CD4-positive, alpha-beta T cell treated with Interleukin-2 at 100 ng/mL for 4 hours (primary cell): ENCODE measurements at places on chromosomes 3 and 15.

- no peak for DNase-seq
Observed at GRCh38 chr3:21744793-21745192, 6.2 kb downstream of the ZNF385D start.

GRCh38 chr15:35062738-35063099 is 22.4 kb downstream of the NANOGP8 start:
- DNase-seq, result no peak

- DNase-seq, result no peak
Observed at GRCh38 chr15:85752491-85752961, 42.2 kb downstream of the KLHL25 start.

DNA sequence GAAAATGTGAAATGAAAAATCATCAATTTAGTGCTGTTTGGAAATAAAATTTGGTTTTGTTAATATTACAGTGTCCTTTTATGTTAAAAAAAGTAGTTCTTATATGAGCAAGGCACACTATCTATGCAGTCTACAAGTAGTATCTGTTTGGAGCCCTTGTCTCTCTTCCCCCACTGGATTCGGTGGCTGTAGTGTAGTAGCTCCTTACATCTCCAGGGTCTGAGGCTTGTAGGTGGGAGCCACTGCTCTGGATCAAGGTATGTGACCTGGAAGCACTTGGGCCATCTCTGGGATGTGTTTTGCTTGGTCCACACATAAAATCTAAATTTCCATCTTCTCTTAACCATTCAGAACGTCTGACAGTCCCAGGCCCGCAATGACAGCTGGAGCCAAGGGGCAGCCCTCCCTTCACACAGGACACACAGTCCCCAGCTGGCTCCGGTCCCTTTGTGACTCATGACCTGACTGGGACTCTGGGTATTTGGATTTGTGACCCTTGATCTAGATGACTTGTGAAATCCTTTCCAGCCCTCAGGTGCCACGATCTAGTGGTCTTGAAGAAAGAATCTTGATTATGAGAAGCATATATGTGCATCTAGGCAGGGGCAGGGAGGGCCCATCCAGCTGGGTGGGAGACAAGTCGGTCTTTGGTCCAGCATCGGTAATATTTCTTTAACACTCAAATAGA is 80.0 kb downstream of the USP13 start:
- DNase-seq, result no peak

DNA sequence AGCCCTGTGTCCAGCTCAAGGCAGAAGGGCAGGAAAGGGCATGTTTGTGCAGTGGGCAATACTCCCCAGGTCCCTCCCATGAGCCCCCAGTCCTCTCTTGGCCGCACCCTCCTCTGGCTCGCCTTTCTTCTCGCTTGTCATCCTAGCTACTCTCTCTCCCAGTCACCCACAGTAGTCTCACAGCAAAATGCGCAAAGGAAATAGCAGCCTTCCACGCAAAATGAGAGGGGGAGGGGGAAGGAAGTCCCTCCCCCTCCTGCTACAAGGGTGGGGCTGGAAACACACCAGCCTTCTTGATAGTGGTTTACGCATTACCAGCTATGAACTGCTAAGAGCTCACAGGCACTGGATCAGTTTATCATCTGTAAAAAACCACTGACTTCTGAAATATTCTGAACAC is 83.8 kb downstream of the GADL1 start:
- no peak for DNase-seq

DNA sequence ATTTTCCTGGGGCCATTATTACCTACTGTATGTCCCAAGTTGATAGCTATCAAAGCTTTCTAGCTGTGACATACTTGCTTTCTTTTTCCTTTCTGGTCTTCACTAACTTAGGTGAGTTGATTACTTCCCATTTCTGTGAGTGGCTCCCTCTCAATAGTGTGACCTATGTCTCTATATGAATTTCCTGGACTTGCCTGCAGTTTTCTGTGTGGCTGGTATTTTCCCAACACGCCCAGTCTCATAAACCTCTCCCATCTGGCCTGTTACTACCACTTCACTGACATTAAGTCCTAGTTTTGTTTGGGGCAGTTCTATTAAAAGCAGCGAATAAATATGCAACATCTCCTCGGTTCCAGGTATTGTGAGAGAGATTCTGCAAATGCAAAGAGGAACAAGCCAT is 671.2 kb downstream of the SI start:
- no peak for DNase-seq

- no peak for DNase-seq
Observed at GRCh38 chr3:51968883-51969678, 1.8 kb upstream of the PCBP4 start.

DNA sequence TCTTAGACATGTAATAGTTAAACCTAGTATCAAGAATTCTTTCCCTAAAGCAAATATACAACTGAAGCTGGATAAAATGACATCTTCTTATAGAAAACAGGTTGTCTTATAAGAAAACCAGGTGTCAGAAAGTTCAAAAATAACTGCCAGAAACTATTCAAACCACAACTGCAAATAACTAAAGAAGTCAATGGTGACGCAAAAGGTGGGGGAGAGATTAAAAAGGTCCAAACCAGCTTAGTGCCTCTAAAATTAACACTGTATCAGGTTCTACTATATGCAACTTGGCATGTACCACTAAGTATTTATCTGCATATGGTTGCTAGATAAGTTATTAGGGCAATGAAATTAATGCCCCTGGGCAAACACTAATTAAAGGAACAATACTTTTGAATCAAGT is 136.8 kb downstream of the TBL1XR1 start:
- DNase-seq, result no peak

GRCh38 chr15:65044724-65045481 is at the start of gene SLC51B:
TSS of gene SLC51B (plus strand) at chr15:65045387. CDS start at chr15:65050005, 4,618 bp downstream.
- DNase-seq, result no peak

DNA sequence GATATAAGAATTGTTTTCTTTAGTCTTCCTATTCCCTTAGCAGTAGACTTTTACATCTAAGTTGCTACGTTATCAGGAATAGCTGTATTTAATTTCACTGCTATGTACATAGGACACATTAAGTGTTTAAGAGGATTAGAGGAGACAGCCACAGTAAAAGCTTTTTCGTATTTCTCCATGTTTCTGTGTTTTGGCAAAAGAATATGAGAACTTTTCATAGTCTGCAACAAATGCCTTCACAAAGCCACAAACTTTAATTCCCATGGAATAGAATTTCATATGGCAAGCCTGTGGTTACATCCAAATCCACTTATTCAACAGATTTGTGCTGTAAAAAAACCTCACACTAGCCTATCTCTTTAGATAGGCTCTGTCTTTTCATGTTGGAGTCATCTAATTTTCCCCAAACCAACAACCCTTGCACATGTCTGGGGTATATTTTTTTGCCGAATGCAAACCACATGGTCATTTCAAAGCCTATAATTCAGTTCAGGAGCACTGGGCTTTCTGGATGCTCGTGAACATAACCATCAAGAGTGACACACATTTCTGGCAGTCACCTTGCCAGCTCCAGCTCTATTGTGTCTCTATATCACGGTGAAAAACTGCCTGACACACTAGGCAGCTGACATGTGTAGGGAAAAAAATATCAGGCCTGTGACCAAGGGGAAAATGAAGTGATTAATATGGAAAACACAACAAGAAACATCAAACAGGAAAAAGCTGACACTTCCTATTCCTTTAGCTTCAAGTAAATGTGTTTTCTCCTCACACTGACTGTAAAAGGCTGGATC is 19.2 kb downstream of the PLD1 start:
- DNase-seq, result no peak

- DNase-seq, result no peak
Observed at GRCh38 chr3:105365391-105366325, 1.1 kb upstream of the ALCAM start.

- DNase-seq, result no peak
Observed at GRCh38 chr3:39088889-39089288, 18.5 kb downstream of the GORASP1 start.

DNA sequence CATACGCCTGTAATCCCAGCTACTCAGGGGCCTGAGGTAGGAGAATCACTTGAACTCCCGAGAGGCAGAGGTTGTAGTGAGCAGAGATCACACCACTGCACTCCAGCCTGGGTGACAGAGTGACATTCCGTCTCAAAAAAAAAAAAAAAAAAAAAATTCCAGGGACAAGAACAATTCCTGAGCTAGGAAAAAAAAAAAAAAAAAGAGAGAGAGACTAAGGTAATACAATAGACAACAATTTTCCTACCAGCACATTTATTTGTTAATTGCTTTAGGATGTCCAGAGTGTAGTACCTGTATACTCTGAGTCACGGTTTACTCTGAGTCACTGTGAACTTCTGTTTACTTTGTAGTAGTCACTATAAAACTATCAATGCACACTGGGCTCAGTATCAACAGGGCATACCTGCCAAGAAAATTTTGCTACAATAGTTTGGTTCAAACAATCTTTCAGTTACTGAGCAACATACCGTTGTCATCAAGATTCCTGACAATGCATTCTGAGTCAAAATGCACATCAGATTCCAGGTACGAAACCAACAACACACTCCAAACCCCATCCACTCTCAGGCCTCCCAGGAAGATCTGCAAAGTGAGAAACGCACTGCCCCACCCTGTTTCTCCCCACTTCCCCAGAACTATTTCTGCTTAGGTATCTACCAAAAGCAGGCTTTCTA is 28.3 kb downstream of the IGF2BP2 start:
- no peak for DNase-seq

DNA sequence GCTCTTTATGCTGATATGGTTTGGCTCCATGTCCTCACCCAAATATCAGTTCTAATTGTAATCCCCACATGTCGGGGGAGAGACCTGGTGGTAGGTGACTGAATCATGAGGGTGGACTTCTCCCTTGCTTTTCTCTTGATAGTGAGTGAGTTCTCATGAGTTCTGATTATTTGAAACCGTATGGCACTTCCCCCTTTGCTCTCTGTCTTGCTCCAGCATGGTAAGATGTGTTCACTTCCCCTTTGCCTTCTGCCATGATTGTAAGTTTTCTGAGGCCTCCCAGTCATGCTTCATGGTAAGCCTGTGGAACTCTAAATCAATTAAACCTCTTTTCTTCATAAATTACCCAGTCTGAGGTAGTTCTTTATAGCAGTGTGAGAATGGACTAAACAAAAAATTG is 107.6 kb downstream of the IMPG2 start:
- no peak for DNase-seq

DNA sequence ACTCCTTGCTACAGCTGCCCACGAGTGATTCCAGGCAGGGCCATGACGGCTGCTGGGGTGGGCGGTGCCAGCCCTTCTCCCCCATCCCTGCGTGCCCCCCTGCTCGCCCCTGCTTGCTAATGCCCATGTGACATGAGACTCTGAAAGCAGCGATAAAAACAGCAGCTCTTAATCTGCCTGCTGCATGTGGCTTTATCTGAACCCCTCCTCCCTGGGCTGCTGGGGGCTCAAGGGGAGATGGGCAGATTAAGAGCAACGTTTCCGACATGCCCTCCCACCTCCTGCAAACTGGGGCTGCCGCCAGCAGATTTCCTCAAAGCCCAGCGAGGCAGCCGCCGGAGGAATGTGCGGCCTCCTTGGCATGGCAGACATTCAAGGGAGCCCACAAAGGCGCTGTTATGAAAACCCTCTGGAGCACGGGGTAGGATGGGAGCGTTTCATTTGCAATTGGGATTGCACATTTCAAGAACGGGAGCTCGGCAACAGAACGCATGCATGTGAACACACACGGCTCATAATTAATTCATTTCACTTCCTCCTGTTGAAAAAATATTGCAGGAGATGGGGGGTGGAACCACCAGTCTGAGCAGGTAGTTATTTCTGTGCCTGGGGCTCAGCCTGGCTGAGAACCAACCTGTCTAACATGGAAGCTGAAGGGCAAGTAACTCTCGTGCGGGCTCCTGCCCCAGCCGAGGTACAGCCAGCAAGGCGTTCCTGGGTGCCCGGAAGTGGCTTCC is 504.2 kb upstream of the PROK2 start:
- DNase-seq, result no peak

DNA sequence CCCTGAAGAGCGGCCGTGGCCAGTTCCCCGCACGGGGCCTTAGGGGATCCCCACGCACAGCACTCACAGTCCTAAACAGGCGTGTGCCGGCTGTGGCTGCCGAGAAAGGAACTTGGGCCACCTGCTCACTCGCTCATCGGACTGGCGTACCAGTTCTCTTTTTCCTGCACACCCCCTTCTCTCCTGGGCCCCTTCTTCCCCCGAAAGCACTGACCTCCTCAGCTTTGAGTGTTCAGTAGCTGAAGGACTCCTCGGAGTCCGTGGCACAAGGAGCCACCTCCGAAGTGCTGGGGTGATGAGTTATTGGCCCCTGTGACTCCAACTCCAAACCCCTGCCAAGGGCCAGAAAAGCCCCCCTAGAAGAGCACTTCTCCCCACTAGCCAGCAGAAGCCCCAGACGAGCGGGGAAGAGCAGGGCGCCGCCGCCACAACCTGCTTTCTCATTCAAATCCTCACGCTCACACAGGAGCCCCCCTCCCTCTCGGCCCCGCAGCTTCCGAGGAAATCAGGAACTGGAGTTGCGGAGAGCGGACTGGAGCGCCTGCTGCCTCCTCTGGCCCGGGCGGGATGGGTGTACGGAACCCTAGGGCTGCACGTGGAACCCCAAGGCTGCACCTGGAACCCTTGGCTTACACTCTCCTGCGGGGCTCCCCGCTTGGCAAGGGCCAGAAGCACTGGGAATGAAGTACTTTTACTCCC is at the start of gene PLCH1:
Gene PLCH1 (minus strand): TSS at position 446 of the 699 bp plus-strand sequence. CDS start 40,847 bp downstream, outside the sequence.
- peak; percentile 27 for DNase-seq

DNA sequence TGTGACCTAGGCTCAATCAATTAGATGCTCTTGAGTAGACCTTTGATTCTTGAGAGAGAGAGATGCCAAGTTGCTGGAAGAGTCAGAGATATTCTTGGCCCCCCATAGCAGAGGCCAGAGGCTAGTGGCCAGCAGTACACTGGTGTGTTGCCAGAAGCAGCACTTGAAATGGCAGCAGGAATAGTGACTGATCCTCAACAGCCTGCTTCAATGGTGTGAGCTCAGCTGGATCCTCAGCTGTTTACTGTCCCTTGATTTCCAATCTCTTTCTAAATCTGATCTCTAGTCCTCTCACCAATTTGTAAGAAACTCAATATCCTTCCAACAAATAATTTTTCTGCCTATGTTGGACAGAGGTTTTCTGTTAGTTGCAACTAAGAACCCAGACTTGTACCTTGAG is 170.3 kb upstream of the CCDC54 start:
- DNase-seq, result no peak

DNA sequence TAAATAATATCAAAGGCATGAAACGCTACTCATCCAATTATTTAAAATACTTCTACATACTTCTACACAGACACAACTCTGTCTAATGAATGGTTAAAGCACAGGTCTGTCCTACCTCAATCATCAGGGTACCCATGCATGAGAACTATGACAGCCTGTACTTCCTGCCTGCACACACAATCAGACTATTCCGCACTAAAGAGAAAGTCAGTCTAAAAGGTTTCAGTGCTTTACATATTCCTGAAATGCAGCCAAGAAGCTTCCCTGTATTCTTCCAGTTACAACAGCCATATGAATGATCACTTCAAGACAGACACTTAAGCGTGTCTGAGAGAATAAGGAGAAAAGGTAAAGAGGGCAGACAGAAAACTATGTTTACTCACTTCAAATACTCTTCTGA is 58.8 kb downstream of the TUBGCP4 start:
- DNase-seq, result no peak

GRCh38 chr15:48888191-48888590 is 10.3 kb downstream of the EID1 start:
- no peak for DNase-seq
